ENCODE measurements at places on chromosomes 16 and 17.

DNA sequence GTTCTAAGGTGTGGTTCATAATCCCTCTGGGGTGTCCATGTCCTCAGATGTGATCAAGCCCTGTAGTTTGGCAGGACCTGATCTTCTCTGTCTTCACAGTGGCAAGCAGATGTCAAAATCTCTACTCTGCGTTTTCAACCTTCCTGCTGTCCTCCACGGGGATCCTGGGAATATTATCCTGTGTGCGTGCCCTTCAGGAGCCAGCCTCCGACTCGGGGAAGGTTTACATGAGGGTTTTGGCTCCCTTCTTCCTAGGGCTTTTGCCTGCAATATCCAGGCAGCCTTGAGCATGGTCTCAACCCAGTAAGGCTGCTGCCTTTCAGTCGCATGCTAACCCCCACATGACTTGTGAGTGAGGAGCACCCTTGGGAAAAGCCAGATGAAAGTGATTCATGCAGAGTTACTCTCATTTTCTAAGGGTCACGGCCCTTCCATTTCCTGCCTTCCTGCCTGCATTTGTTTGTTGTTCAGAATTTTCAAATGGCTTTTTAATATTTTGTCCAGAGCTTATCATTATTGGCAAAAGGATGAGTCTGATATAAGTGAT is 202.2 kb upstream of the CHMP6 start:
- DNase-seq, result no peak

GRCh38 chr16:86906623-86907022 is 328.3 kb downstream of the FOXL1 start:
- DNase-seq, result no peak

DNA sequence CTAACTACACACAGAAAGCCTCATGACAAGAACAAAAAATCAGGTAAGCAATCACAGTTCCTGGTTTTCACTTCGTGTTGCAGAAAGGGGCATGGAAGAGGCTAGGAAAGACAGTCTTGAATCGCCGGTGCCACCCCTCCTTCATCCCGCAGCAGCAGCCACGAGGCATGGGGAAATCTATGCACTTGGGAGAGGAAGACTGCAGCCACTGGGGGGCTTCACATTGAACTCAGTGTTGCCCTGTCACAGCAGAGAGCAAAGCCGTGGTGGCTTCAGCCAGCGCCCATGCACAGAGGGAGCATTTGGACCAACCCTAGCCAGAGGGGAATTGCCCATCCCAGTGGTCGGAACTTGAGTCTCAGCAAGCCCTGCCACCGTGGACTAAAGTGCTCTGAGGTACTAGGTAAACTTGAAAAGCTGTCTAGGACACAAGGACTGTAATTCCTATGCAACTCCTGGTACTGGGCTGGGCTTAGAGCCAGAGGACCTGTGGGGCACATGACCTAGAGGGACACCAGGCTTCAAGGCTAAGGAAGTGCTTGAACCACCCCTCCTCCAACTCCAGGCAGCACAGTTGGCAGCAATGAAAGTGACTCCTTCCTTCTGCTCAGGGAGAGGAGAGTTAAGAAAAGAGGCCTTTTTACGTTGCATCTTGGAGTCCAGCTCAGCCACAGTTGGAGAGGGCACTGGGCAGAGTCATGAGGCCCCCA is 35.2 kb upstream of the ATP2C2 start:
- no peak for DNase-seq

GRCh38 chr17:82216301-82217119 is 3.9 kb upstream of the CCDC57 start:
- peak; percentile 75 for DNase-seq

- no peak for DNase-seq
Measured at GRCh38 chr16:11976850-11977375, 379 bp downstream of the SNX29 start.

DNA sequence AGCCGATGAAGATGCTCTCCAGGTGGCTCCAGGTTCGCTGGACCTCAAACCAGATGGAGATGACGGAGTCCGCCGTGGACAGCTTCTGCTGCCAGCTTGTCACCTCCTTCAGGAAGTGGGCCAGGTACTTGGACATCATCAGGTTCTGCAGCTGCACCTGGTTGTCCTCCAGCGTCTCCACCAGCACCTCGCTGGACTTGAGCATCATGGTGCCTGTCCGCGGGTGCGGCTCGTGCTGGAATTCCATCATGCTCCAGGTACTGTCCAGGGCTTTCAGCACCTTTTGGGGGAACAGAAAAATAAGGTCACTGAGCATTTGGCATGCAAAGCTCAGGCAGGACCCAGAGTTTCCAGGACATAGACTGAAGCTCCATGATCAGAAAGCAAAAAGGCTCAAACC is 69.7 kb downstream of the DNAH17 start:
- DNase-seq, result no peak

DNA sequence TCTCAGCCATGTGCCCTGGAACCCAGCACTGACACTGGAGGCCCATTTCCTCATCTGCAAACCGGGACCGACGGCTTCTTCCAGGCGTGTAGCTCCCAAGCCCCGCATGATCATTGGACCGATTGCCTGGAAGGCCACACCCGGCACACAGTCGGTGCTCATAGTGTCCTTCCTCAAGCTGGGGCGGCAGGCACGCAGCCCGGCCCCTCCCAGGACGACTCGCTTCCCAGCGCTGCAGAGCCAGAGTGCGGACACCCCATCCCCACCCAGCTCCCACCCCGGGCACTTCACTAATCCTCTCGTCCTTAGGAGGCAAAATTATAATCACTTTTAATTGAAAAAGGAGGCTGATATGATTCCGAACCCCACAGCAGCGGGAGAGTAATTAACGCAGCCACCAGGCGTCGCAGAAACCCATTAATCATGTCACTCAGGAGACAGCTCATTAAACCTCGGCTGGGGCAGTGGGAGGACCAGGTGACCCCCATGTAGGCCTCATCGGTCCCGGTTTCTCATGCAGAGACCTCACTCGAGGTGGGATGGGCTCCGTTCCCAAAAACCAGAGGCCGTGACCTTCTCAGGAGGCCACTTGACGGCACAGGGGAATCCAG is 33.1 kb downstream of the ZNF469 start:
- DNase-seq, result no peak

GRCh38 chr16:73845238-73846006 is 451.2 kb upstream of the PSMD7 start:
- no peak for DNase-seq

GRCh38 chr16:51149721-51150164 is 1.3 kb downstream of the SALL1 start:
- no peak for DNase-seq

GRCh38 chr17:45640141-45640850 is 143.8 kb upstream of the CRHR1 start:
- DNase-seq, result peak; percentile 82

DNA sequence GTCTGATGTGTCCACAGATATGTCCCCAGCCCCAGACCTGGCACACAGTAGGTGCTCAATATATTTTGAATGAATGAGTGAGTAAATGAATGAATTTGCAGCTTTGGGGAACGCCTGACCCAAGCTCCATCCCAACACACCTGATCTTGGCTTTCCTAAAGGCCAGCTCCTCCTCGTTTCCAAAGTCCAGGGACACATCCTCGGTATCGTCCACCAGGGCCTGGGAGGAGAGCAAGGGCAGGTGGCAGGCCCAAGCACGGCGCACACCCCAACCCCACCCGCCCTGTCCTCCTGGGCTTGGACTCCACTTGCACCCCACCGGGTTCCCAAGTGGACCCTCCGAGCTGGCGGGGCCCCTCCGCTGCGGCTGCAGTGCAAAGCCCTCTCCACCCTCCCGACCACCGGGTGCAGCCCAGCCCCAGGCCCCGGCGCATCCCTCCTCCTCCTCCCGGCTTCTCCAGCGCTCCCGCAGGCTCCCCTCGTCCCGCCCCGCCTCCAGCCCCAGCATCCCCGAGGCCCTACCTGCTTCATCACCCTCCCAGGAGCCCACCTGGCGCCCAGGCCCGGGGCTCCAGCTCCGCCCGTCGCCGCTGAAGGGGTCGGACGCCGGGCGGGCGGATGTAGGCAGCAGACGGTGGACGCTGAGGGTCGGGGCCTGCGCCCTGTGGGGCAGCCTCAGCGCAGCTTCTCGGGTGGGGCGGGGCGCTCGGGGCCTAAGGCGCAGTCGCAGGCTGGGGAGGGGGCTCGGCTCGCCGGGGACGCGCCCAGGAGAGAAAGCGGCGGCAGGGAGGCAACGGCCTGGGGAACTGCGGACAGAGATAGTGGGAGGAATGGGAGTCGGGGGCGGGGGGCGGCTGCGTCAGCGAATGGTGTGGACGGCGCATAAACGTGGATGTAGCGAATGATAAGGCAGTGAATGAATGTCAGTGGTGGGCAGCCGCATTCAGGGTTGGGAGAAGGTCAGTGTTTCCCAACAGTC is at the start of gene TVP23A:
Gene TVP23A (minus strand): TSS at position 832 of the 979 bp plus-strand sequence. CDS start 301 bp downstream, at position 531.
- peak; percentile 72 for DNase-seq

Measured in left forelimb (tissue), 1 donor.